ENCODE measurements at places on chromosomes 5 and 9.

- no peak for DNase-seq
Observed at GRCh38 chr9:115673599-115673998, 480.0 kb upstream of the PAPPA start.

DNA sequence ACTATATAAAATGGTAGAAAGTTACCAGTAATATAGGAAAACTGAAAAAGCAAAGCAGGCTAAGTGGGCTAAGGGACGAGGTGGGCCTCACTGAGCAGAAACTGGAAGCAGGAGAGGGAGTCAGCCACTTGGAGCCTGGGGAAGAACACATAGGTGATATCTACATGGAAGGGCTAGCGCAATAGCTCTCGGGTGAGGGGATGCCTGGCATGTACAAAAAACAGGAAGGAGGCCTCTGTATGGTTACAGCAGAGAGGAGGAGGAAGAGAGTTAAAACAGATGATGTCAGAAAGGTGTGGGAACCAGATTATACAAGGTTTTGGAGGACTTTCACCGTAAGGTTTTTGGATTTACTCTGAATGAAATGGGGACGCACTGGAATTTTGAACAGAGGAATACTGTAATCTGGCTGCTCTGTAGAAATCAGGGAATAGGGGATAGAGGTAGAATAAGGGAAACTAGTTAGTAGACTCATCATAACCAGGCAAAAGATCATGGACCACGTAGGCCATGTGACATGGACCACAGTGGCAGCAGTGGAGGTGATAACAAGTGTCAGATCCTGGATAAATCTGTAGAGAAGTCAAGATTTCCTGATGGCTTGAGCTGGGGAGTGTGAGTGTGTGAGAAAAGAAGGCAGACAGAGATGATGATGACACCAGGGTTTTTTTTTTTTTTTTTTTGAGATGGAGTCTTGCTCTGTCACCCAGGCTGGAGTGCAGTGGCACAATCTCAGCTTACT, 52.5 kb downstream of the FNBP1 start:
- DNase-seq: no peak

DNA sequence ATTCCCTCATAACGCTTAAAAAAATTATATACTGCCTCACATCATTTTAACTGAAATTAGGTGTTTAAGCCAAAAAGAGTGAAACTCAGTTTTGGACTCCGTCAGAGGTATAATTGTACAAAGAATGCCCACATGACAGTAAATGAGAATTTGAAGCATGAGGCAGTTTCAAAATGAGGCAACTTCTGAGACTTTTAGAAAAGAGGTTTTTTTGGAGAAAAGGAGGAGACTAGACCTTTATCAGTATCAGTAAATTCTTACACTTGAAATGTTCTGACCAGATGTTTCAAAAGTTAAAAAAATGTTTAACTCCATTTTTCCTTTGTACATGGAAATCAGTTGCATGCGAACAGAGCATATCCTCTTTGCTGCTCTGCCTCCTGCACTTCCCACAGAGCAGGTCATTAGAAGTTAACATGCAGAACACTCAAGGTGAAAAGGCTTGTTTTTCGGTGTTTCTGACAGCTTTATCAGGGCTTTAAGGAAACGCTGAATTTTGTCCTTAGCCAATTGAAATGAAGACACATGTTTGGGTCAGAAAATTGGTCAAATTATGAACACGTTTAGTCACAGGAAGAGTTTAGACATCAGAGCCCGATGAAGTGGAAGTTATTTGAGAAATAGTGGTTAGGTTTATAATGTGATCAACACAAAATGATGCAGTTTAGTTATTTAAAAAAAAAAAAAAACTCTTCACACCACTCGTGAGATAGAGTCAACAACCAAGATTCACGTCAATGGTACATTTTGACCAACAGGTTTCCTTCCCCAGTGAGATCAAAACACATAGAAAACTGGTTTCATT, 59.5 kb downstream of the PIK3R1 start:
- no peak for DNase-seq

GRCh38 chr9:134436379-134436762, 110.1 kb downstream of the RXRA start:
- DNase-seq: no peak

- DNase-seq: no peak
Observed at GRCh38 chr5:119313197-119313596, 42.6 kb upstream of the TNFAIP8 start.
